ENCODE measurements at places on chromosomes 12 and 14.

- DNase-seq, result no peak
Measured at GRCh38 chr14:92737619-92738188, 10.7 kb downstream of the LGMN start.

DNA sequence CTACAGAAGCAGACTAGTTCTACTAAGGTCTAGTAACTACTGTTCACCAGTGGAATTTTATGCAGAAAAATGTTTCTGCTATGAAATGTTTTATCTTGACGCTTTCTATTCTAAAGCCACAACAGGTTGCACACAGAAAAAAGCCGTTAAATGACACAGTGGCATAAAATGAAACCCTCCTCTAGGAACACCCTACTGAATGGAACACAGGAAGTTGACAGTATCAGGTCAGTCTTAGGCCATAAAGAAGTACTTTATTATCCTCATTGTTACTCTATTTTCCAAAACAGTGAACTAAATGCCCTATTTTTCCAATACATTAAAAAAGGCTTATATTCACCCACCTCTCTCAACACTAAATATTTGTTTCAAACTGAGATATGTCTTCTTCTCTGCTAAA, 21.9 kb downstream of the EPS8 start:
- no peak for DNase-seq

GRCh38 chr12:1630827-1631591, 2.0 kb downstream of the WNT5B start:
- no peak for DNase-seq

DNA sequence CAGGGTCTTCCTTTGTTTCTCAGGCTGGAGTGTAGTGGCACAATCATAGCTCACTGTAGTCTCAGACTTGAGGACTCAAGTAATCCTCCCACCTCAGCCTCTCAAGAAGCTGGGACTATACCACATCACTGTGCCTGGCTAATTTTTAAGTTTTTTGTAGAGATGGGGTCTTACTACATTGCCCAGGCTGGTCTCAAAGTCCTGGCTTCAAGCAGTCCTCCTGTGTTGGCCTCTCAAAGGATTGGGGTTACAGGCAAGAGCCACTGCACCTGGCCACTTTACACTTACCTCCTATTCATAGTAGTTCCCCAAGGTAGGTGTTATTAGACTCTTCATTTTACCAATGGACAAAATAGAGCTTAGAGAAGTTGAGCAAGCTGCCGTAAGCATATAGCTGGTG, 29.2 kb downstream of the STYX start:
- no peak for DNase-seq

GRCh38 chr12:3303410-3304136, 187.4 kb upstream of the PRMT8 start:
- DNase-seq, result no peak

DNA sequence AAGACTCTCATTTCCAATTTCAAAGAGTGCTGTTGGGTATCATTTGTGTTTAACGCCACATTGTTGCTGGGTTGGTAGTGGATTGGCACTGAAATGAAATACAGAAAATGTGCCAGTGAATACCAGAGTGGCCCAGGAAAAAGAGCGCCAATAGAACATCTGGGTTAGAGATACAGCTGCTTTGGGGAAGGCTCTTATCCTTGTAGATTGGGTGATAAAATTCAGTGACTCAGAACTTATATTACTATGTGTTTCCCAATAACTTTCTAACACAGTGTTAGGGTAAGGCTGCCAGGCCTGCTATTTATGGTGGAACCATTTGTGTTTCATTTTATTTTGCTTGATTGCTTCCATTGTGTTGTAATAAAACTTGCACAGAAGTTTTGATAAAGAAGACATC, 168.2 kb upstream of the SSTR1 start:
- DNase-seq, result no peak

DNA sequence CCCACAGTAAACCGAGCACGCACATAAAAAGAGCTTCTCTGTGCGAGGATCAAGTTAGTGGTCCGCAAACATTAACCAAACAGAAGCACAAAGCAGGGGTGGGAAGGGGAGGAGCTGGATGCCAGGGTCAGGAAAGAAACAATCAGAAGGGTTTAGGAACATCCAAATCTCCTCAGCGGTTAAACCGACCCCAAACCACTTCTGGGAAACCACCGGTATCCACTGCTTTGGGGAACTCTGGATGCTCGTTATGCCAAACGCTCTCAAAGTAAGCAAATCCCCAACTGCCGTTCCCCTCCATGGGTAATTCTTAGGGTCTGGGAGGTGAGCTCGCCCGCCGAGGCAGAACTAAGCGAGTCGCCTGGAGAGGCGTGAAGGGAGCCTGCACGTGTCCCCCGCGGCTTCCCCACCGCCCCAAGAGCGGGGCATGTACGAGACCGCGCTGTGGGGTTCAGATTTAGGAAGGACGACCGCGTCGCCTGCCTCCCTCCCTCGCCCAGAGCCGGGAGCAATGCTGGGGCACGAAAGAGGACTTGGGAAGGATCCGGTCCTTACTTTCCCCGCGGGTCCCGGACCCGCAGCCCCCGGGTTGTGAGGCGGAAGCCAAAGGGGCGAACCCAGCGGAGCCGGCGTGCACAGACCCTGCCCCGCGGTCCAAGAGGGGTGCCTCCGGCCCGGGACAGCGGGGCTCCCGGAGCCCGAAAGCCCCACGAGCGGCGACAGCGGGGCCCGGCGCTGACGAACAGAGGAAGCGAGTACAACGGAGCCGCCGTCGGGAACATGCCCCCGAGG, 711 bp downstream of the SBNO1 start:
- DNase-seq, result no peak

DNA sequence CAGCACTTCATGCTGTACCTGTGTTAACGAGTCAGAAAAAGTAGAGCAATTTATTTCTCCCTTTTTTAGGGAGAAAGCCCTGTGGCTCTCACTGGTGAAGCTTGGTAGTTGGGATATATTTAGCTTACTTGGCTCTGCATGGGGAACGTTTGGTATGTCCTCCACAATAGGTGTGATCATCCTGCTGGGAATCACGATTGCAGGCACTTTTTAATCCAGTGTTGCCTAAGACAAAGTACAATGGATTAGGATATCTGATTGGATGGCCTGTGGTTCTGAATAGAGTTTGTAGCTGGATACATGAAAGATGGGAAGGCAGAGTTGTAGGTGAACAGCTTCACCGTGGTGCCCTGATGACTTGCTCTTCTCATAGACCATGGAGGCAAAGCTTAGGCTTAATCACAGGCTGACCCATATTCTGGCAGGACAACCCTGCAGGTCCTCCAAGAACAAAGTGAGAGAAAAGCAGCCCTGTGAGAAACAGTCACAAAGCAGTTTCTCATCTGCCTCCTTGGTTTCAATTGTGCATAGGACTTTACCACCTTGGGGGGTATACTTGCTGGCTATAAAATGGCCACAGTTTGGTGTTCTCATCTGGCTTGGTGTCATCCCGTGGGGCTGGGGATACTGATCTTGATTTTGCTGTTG, 7.5 kb downstream of the RESF1 start:
- no peak for DNase-seq

- no peak for DNase-seq
Measured at GRCh38 chr12:32091696-32092095, 15.0 kb upstream of the BICD1 start.

DNA sequence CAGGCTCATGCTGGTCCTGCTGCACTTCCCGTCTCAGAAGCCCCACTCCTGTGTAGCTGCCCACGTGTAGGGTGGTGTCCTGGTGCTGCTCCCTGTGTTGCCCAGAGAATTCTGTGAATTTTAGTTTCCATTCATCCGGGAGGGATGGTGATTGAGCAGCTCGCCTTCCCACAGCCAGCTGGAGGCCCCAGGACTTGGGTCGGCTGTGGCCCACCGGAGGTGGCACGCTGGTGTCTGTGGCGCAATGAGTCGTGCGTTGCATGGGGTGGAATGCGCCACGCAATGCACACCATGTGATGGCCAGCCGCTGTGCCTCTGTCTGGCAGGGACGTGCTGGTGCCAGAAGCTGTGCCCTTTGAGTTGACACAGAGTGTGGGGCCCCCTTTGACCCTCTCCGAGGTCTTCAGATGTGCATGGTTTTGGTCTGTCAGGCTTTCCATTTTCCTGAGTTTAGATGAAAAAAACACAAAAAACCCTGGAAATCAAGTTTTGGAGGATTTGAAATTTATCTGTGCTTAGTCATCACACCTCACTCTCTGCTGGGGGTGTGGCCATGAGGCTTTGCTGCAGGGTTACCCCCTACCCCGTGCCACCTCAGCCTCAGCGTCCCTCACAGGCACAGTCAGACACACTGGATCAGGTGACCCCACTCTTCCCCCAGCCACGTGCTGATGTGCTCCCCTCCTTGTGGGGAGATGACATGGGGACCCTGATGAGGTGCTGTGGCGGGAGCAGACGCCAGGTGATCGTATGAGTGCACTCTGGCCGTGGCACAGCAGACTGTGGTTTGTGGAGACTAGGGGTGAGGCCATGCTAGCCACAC, 64.6 kb downstream of the EP400 start:
- DNase-seq, result no peak
